ENCODE measurements at places on chromosomes 2 and 18. TPM values are rescaled to one million over a fixed set of nuclear protein-coding genes. Genes with fewer than 3 reads are reported as not detected.

The GALNT13 gene
- total RNA-seq = 10.7 TPM

The UGT1A8 gene
- 0.07 TPM for total RNA-seq

The ZBTB7C gene
- total RNA-seq = 0.33 TPM

The FAM228A gene
- not detected for total RNA-seq

The NTSR2 gene
- not detected for total RNA-seq

The DNAJC5G gene
- not detected for total RNA-seq

The SCN7A gene
- total RNA-seq = not detected

The CPLX4 gene
- not detected for total RNA-seq

The SERPINB12 gene
- not detected for total RNA-seq

The CCDC74A gene
- 14.7 TPM for total RNA-seq

The LHCGR gene
- total RNA-seq = not detected

The SLC9A2 gene
- total RNA-seq = 3.7 TPM

The MARCHF4 gene
- 27.7 TPM for total RNA-seq

The PLGLB2 gene
- not detected for total RNA-seq

The ARHGAP25 gene
- total RNA-seq = 0.16 TPM

The MLPH gene
- total RNA-seq = 318 TPM

The CD207 gene
- total RNA-seq = not detected

The CIB4 gene
- 0.50 TPM for total RNA-seq

The LTBP1 gene
- 16.6 TPM for total RNA-seq

The IL1F10 gene
- not detected for total RNA-seq

The IL18RAP gene
- total RNA-seq = not detected

The G6PC2 gene
- total RNA-seq = not detected

The PDCD1 gene
- total RNA-seq = not detected

The SNRPD1 gene
- 152 TPM for total RNA-seq

The ANKRD62 gene
- not detected for total RNA-seq

The LDAH gene
- total RNA-seq = 15.4 TPM

The ESPNL gene
- total RNA-seq = 0.16 TPM

The PLA2R1 gene
- 2.4 TPM for total RNA-seq

The ABCB6 gene
- 31.2 TPM for total RNA-seq

The RIT2 gene
- not detected for total RNA-seq

The ANKRD53 gene
- not detected for total RNA-seq

The RTP5 gene
- total RNA-seq = not detected

The DES gene
- total RNA-seq = 0.29 TPM

The RAD51AP2 gene
- total RNA-seq = not detected

The KCNK3 gene
- 0.81 TPM for total RNA-seq

The PIEZO2 gene
- total RNA-seq = 0.61 TPM

The POTEC gene
- not detected for total RNA-seq

The CFAP210 gene
- 0.50 TPM for total RNA-seq

The CASP10 gene
- 2.0 TPM for total RNA-seq

The BCL11A gene
- total RNA-seq = 0.10 TPM

The FBXO15 gene
- 0.29 TPM for total RNA-seq

The ERFE gene
- 6.7 TPM for total RNA-seq

The FIGN gene
- 1.5 TPM for total RNA-seq

The UXS1 gene
- total RNA-seq = 49.3 TPM

The PRSS56 gene
- 0.11 TPM for total RNA-seq

The ALLC gene
- not detected for total RNA-seq
